ENCODE measurements at places on chromosomes 12 and 14.

GRCh38 chr14:82431031-82431430, 897.4 kb upstream of the SEL1L start:
- no peaks in the 10 kb centered on the region for H3K27me3 ChIP-seq
- no peak overlapping the region for H3K4me3 ChIP-seq
- DNase-seq = no peak
- H3K36me3 ChIP-seq = no peaks in the 10 kb centered on the region
- no peaks in the 10 kb centered on the region for H3K4me1 ChIP-seq

DNA sequence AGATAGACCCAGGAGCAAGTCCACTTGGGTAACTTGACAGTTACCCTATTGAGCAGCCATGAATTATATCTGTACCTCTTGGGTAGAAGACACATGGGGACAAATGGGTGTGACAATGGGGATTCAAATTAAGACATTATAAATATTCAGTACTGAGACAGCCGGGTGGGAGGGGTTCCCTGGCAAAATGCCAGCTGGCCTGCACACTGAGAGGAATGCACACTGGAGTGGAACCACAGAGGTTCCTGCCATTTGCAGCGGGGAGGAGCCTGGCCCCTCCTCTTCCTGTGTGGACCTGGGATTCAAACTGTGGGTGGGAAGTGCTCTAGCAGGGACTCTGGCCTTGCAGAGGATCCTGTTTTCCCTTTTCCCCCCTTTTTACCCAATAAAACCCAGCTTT, 118.7 kb upstream of the CDKN3 start:
- H3K4me3 ChIP-seq = no peak overlapping the region
- H3K36me3 ChIP-seq = no peaks in the 10 kb centered on the region

DNA sequence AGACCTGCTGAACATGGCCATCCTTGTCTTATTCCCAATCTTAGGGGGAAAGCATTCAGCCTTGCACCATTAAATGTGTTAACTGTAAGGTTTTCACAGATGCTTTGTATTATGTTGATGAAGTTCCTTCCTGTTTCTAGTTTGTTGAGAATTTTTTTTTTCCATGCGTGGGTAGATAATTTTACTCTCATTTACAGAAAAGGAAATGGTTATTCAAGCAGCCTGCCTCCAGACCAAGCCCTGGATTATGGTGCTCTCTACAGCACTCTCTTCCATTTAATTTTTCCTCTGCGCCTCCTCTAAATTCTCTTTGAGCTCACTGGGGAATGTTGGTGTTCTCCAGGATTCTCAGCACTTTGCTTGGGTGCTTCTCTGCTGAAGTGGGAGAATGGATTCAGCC, 179.3 kb upstream of the PZP start:
- H3K4me1 ChIP-seq = peaks cover 10% of the 10 kb centered on the region
- no peaks in the 10 kb centered on the region for H3K27me3 ChIP-seq
- H3K4me3 ChIP-seq = no peak overlapping the region
- H3K27ac ChIP-seq = no peak overlapping the region
- no peaks in the 10 kb centered on the region for H3K36me3 ChIP-seq

GRCh38 chr14:102827716-102828115, 50.5 kb downstream of the TRAF3 start:
- peaks cover 17% of the 10 kb centered on the region for H3K36me3 ChIP-seq
- H3K27me3 ChIP-seq = no peaks in the 10 kb centered on the region
- no peak overlapping the region for H3K27ac ChIP-seq
- no peak overlapping the region for H3K4me3 ChIP-seq
- DNase-seq = no peak

- peaks cover 30% of the 10 kb centered on the region for H3K4me1 ChIP-seq
- no peaks in the 10 kb centered on the region for H3K36me3 ChIP-seq
- no peak for DNase-seq
Measured at GRCh38 chr14:54625112-54625511, 58.2 kb downstream of the SAMD4A start.

GRCh38 chr14:91834571-91834970, 32.8 kb downstream of the TC2N start:
- H3K4me3 ChIP-seq = peak overlapping the region; percentile 21
- H3K27me3 ChIP-seq = no peaks in the 10 kb centered on the region
- H3K36me3 ChIP-seq = peaks cover 27% of the 10 kb centered on the region
- peaks cover 72% of the 10 kb centered on the region for H3K4me1 ChIP-seq
- peak overlapping the region; percentile 68 for H3K27ac ChIP-seq
- DNase-seq = no peak

DNA sequence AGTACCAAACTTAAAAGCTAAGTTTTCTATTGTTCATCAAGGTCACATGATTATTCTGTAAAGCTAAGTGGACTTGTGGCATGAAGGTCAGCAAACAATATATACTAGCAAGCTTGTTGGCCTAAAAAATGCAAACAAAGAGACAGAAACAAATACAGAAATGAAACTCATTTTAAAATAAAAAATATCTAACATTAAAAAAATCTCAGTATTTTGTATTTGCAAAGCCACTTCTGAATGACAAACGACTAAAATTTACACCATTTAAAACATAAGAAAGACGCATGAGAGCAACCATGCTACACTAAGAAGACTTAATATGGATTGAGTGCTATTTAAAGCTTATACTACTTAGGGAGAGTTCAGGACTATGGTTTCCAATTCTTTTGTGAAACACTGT, 72.8 kb upstream of the BBS10 start:
- no peak overlapping the region for H3K27ac ChIP-seq
- peaks cover 4% of the 10 kb centered on the region for H3K36me3 ChIP-seq
- no peak for DNase-seq
- no peaks in the 10 kb centered on the region for H3K27me3 ChIP-seq
- no peak overlapping the region for H3K4me3 ChIP-seq
- peaks cover 31% of the 10 kb centered on the region for H3K4me1 ChIP-seq

- H3K4me1 ChIP-seq = peaks cover 6% of the 10 kb centered on the region
- H3K27me3 ChIP-seq = no peaks in the 10 kb centered on the region
- H3K4me3 ChIP-seq = no peak overlapping the region
Measured at GRCh38 chr12:14846042-14846587, 2.8 kb upstream of the ART4 start.

DNA sequence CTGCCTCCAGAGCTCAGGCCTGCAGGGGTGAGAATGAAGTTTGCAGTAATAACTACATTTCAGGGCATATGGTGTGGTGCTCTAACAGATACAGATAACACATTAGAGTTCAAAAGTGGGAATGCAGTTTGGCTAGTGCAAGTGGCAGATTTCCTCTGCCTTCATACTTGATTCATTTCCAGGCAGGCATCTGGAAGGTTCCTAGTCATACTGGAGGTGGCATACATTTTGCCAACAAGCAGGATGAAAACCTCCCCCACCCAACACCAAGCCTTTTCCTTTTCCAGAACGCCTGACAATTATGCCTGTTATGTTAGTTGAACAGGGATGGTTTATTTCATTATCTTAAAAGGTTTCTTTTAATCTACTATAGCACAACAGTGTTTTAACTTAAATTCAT, 24.3 kb downstream of the VTI1B start:
- peaks cover 48% of the 10 kb centered on the region for H3K36me3 ChIP-seq
- no peaks in the 10 kb centered on the region for H3K4me1 ChIP-seq
- DNase-seq = no peak
- H3K4me3 ChIP-seq = no peak overlapping the region

DNA sequence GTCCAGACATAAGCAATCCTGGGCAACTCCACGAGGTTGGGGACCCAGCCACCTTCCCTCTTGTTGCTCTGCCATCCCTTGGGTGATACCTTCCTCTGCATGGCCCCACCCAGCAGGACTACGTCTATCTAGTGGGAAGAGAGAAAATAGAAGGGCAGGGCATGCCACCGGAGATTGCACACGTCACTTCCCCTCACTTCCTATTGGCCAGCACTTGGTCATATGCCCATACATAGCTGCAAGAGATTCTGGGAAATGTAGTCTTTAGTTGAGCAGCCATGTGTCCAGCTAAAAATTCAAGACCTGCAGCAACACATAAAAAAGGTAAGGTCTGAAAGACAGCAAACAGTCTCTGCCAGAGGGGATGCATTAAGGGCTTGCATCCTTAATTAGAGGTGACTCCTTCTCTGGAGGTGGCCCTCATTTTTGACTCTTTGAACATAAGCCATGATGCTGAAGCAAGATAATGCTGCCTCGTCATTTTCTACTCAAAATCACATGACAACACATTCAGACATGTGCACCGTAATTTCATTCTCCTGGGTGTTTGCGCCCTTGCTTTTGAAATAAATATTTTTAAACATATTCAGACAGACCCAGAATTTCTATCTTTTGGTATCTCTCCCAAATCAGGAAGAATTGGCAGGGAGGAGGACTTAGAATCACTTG, 91.8 kb upstream of the PWP1 start:
- H3K27me3 ChIP-seq = no peaks in the 10 kb centered on the region
- DNase-seq = no peak
- no peak overlapping the region for H3K4me3 ChIP-seq
- no peaks in the 10 kb centered on the region for H3K36me3 ChIP-seq

GRCh38 chr12:124719231-124719630, 144.4 kb downstream of the SCARB1 start:
- no peak overlapping the region for H3K27ac ChIP-seq
- DNase-seq = no peak
- no peak overlapping the region for H3K4me3 ChIP-seq
- no peaks in the 10 kb centered on the region for H3K27me3 ChIP-seq

GRCh38 chr14:22039938-22040780, 366.5 kb upstream of the OR4E1 start:
- H3K27ac ChIP-seq = no peak overlapping the region
- DNase-seq = no peak

DNA sequence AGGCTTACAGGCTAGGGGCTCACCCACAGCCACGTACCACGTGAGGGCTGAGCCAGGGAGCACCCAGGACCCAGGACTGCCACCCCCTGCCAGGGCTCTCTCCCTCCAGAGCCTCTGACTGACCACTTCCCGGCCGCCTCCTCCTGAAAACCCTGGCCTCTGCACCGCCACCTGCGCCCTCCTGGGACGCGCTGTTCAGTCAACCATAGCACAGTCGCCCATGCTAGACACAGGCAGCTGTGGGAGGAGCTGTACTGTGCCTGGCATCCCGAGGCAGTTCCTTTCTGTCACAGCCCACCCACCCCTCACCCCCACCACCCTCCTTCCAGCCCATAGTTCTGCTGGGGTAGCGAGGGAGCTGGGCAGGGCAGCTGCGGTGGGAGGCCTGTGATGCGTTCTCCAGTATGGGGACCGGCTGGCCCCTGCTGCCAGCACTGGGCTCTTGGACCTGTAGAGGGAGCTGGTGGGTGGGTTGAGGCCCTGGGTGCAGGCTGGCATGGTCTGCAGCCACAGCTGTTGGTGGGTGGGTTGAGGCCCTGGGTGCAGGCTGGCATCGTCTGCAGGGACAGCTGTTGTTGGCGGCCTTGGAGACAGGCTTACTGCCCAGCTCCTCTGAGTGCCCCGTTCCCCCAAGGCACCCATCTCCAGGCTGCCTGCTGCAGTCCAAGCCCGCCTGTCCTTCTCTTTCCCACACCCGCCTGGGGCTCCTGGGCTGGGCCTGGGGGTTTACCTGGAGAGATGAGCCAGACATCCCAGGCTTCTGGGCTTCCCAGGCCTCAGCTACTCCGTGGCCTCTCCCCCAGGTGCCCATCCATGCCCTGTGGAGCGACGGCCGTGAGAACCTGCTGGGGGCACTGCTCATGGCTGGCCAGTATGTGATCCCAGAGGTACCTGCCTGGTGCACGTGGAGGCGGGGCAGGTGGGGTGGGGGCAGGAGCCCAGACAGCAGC, 11.5 kb downstream of the ASPG start:
- peaks cover 6% of the 10 kb centered on the region for H3K4me1 ChIP-seq
- no peak overlapping the region for H3K4me3 ChIP-seq
- H3K27me3 ChIP-seq = no peaks in the 10 kb centered on the region
- no peak overlapping the region for H3K27ac ChIP-seq
- DNase-seq = no peak
- H3K36me3 ChIP-seq = peaks cover 2% of the 10 kb centered on the region

- no peaks in the 10 kb centered on the region for H3K4me1 ChIP-seq
- no peaks in the 10 kb centered on the region for H3K36me3 ChIP-seq
Measured at GRCh38 chr12:82207556-82207955, 150.6 kb downstream of the CCDC59 start.

DNA sequence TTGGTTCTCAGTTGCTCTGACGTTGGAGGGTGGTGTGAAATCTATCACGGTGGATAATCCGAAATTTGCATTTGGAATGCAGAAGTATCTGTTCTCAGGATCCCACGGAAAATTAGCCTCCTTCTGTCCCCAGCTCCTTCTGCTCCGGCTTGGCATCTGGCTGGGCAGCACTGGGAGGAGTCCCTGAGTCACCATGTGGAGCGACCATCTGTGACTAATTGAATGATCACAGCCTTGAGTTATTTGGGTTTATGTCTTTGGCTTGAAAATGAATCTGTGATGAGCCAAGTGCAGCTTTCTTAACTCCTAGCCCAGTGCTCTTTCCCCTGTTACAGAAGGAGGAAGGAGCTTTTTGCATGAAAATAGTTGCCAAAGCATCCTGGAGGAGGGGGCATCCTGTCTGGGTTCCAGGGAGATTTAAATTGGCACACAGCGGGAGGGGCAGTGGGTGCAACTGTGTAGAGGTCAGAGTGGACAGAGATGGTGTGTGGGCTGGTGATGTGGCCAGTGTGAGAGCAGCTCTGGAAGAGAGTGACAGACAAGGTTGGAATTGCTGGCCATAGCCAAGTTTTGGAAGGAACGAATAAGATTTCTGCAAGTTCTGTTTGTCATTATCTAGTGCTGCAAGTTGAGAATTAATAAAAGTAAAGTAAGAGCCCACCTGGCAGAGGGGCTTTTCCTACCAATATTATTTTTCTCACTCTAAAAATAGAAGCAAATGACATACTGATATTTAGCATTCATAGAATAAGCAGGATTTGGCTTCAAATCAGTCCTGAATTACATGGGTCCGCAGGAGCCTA, 74.4 kb downstream of the SLC24A4 start:
- no peak overlapping the region for H3K4me3 ChIP-seq
- H3K27me3 ChIP-seq = peaks cover 37% of the 10 kb centered on the region
- no peak overlapping the region for H3K27ac ChIP-seq
- peaks cover 2% of the 10 kb centered on the region for H3K36me3 ChIP-seq
- no peak for DNase-seq
- H3K4me1 ChIP-seq = no peaks in the 10 kb centered on the region

- H3K27me3 ChIP-seq = no peaks in the 10 kb centered on the region
- no peak for DNase-seq
- H3K4me1 ChIP-seq = peaks cover under 1% of the 10 kb centered on the region
Measured at GRCh38 chr14:99564256-99564925, 39.6 kb downstream of the CCDC85C start.

DNA sequence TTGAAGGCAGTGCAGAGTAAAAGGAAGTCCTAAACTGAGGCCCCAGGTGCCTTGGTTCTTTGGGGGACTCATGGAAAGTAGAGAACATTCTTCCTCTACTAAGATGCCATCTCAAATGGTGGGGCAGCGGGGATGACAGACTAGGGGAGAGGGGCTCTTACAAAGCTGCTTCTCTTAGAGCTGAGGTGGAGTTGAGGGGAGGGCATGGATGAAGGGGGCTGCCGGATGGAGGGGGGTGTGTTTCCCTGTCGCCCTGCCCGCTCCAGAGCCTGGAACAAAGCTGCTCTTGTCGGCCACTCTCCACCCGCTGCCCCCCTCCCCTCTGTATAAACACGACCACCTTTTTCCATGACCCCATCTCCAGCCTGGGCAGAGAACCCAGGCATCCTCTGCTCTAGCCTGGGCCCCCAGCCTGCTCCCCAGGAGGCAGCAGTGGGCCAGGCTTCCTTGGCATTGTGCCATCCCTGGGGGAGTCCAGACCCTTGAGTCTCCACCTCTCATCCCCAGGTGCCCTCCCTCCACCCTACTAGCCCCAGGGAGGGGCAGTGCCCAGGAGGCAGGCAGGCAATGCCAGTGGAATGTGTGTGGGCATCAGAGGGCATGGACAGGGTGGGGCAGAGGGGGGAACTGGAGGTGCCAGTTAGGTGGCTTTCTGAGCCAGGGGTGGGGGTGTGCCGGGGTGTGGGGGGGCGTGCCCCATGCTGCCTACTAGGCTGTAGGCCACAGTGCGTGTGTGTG, 1.7 kb downstream of the RARG start:
- DNase-seq = no peak
- H3K36me3 ChIP-seq = peaks cover 11% of the 10 kb centered on the region
- H3K4me3 ChIP-seq = peak overlapping the region; percentile 21

Data from central memory CD8-positive, alpha-beta T cell (primary cell).